Renal cortex interstitium (tissue), 15 donors: ENCODE measurements at places on chromosomes 2 and 18. TPM values are rescaled to one million over a fixed set of nuclear protein-coding genes. Genes with fewer than 3 reads are reported as not detected.

The SIGLEC15 gene
- polyA plus RNA-seq: 0.64 TPM

DNA sequence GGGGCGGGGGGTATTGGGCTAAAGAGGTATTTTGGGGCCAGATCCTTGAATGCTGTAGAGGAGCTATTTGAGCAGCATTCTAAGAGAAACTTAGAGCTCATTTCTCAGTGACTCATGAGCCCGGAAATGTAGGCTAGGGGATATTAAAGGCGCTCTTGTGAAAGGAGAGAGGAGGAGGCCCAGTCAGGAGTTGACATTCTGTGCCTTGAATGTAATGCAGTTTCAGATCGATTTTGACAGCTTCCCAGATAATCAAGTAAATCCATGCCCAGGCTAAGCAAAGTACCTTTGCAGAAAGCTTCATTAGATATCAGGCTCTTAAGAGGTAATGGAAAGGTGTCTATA, 1.5 kb downstream of the CAB39 start:
- no peak for DNase-seq

- no peak for DNase-seq
These were observed 66.6 kb downstream of the EPB41L3 start for GRCh38 chr18:5476961-5477800.

The GBX2 gene
- polyA plus RNA-seq: 0.70 TPM

The LIMS2 gene
- polyA plus RNA-seq: 17.0 TPM

The GAREM2 gene
- polyA plus RNA-seq: 6.7 TPM

DNA sequence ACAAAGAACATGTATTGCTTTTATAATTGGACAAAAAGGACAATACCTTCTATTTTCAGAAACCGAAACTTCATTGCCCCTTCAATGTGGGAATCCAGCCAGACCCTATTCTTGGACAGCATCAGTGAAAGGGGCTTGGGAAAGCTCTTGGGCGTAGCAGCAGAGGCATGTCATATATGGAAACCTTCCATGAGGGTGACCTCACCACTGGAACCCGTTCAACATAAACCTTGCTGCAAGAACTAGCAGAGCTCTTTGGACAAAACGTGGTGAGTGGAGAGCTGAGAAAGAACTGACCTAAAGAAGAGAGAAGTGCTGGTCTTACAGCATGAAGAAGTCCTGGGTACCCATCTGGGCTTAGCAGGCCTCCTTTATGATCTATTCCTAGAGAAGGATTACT, 22.7 kb upstream of the ACTG2 start:
- peak; percentile 11 for DNase-seq

The FAP gene
- 10.9 TPM for polyA plus RNA-seq

The CDK15 gene
- 1.7 TPM for polyA plus RNA-seq

GRCh38 chr2:24546669-24547068, 55.6 kb downstream of the NCOA1 start:
- DNase-seq: no peak

- DNase-seq: no peak
These were observed 14.6 kb downstream of the POU3F3 start for GRCh38 chr2:104868505-104868866.
